IPS DF 19.7 (cell line): ENCODE measurements at places on chromosomes 11 and 22.

GRCh38 chr11:37333345-37333744, 735.3 kb upstream of the RAG2 start:
- no peak for DNase-seq

GRCh38 chr11:36441610-36442208, 68.4 kb downstream of the TRAF6 start:
- DNase-seq: no peak

DNA sequence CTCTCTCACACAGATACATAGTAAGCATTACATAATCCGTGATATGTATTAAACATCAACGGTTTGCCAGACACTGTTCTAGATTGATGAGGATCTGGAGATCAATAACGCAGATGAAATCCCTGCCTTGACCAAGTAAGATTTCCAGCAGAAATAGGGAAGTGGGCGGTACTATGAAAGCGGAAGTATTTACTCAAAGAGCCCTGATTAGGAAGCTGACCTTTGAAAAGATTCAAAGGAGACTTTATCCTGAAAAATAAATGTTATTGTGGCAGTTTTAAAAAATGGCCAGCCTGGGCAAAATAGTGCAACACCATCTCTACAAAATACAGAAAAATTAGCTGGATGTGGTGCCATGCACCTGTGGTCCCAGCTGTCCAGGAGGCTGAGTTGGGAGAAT, 26.8 kb downstream of the GAB2 start:
- no peak for DNase-seq

- no peak for DNase-seq
These were observed 44.3 kb upstream of the IGSF9B start for GRCh38 chr11:134001088-134001487.

- DNase-seq: no peak
These were observed 407.4 kb downstream of the LARGE1 start for GRCh38 chr22:33512908-33513307.

- no peak for DNase-seq
These were observed 13.5 kb upstream of the B4GALNT4 start for GRCh38 chr11:355581-356458.

- DNase-seq: no peak
These were observed 40.0 kb downstream of the COMMD9 start for GRCh38 chr11:36249246-36249645.

DNA sequence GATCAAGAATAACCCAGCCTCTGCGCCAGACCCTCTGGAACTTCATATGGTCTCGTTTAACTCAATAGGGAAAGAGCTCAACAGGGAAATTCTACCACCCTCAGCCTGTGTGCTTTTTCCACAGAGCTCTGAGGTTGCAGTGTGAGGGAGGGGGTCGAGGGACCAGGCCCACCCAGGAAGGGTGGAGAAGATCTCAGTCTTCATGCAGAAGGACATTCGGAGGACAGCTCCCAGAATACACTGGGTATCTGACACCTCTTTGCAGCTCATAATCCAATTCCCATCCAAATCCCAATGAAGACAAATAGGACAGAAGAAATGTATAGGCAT, 56.6 kb downstream of the ST14 start:
- DNase-seq: no peak

- peak; percentile 68 for DNase-seq
These were observed 12.1 kb downstream of the LRFN4 start for GRCh38 chr11:66868726-66869566.

- no peak for DNase-seq
These were observed 371.8 kb upstream of the CHORDC1 start for GRCh38 chr11:90594658-90595057.

GRCh38 chr11:7871056-7871455, 60.0 kb downstream of the OR10A6 start:
- DNase-seq: no peak

DNA sequence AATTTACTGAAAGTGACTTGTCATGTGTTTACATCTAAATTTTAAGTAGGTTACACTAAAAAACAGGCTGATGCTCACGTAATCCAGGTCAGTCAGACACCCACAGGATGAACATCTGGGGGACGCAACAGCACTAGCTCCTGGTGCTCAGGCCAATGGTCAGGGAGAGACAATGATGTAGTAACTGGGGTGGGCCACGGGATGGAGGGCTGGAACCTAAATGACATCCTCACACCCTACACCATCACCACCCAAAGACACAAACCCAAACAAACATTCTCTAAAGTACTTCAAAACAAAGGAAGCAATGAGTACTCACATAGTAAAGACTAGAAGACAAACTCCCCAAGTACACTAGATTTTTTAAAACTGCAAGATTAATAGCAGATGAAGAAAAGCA, 53.5 kb upstream of the SLC25A1 start:
- no peak for DNase-seq

- DNase-seq: no peak
These were observed 120.5 kb downstream of the SHANK2 start for GRCh38 chr11:71131861-71132260.

GRCh38 chr22:26767351-26768155, 110.2 kb downstream of the MIAT start:
- no peak for DNase-seq

GRCh38 chr22:32482708-32483107, 8.1 kb downstream of the FBXO7 start:
- DNase-seq: no peak

DNA sequence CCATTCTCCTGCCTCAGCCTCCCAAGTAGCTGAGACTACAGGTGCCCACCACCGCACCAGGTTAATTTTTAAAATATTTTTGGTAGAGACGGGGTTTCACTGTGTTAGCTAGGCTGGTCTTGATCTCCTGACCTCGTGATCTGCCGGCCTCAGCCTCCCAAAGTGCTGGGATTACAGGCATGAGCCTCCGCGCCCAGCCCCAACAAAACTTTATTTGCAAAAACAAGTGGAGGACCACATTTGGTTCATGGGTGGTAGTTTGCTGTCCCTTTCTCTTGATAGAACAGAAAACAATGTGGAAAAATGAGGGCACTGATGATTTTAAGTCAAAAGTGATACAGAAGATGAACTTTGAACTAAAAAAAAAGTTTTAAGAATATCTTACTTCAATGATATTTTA, 121.8 kb upstream of the SERPIND1 start:
- no peak for DNase-seq

DNA sequence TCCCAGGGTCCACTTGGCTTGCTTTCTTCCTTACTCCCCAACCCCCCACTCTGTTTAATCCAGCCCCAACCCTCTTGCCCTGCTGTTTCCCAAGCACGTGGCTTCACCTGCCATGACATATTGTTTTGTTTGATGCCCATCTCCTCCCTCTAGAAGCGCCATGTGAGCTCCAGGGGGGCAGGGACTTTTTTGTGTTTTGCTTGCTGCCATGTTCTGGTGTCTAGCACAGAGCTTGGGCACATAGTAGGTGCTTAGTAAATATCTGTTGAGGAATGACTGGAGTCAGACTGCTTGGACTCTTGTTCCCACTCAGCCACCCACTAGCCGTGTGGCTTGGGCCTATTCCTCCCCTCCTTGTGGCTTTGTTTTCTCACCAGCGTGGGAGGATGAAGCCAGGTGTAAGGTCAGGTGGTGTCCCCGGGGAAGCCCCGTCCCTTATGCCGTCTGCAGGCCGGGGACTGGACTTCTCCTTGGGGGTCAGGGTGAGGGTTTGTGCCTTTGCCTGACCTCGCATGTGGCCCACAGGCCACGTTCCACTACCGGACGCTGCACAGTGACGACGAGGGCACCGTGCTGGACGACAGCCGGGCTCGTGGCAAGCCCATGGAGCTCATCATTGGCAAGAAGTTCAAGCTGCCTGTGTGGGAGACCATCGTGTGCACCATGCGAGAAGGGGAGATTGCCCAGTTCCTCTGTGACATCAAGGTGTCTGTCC, 3.8 kb downstream of the AIP start:
- no peak for DNase-seq

DNA sequence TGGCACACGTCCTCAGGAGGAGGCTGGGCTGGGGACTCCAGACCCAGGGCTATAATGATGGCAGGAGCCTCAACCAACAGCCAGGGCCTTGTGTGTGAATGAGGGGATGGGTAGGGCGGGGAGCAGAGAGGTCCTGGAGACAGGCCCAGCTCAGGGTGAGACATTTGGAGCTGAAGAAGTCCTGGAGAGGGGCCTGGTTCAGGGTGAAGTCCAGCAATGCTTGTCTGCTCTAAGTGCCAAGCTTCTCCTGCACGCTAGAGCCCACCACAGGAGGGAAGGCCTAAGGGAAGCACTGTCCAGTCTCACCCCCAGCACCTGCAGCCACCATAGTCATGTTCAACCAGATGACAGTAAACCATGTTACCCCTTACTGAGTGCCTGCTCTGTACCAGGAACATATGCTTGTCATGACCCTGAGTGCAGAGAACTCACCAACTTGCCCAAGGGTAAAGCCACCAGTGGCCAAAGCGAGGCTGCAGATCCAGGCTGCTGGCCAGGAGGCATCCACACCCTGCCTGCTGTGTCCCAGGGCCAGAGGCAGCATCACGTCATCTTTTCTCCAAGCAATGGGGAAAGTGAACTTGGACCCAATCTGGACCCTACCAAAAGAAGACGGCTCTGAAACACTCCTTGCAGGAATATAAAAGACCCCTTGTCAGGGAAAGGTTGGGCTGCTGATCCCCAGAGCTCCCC, 24.0 kb downstream of the LMO1 start:
- DNase-seq: no peak

- DNase-seq: no peak
These were observed 175.6 kb upstream of the LUZP2 start for GRCh38 chr11:24321229-24321628.

- DNase-seq: no peak
These were observed at the start of gene GNAZ for GRCh38 chr22:23070418-23071229. GNAZ (plus strand) TSS chr22:23070519; CDS start chr22:23095696, 25,177 bp downstream.

- DNase-seq: no peak
These were observed 6.5 kb downstream of the LMO1 start for GRCh38 chr11:8257003-8257664.

GRCh38 chr11:8325591-8326304, 62.1 kb upstream of the LMO1 start:
- DNase-seq: no peak

DNA sequence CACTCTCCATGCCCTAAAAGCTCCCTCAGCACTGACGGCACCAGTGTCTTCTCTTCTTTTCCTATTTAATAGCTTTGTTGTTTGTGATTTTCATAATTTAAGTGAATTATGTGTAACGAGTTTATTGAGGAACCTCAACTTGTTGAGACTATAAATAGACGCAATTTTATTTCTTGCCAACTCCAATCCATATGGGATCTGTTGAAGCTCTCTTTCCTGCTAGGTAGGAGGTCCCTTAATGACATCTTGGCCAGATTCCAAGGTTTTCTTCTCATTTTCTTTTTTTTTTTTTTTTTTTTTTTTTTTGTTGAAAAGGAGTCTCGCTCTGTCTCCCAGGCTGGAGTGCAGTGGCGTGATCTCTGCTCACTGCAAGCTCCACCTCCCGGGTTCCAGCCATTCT, 14.2 kb downstream of the RTL6 start:
- DNase-seq: no peak

DNA sequence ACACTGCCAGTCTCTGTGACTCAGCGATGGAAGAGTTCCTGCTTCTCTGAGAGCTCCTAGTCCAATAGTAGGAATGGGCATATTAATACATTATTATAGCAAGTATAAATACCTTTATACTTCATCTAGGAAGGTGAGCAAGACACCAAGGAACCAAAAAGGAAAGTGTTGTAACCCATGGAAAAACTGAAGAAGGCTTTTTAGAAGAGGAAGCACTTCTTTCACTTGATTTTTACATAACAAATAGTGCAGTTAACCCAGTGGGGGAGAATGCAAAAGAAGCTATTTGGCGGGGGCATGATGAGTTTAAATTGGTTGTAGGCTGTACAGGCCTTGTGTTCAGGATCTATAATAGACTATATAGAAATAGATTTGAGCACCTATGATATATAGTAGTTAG, 31.2 kb upstream of the C11orf87 start:
- DNase-seq: peak; percentile 35

- DNase-seq: no peak
These were observed 340.0 kb downstream of the METTL15 start for GRCh38 chr11:28448186-28448585.

DNA sequence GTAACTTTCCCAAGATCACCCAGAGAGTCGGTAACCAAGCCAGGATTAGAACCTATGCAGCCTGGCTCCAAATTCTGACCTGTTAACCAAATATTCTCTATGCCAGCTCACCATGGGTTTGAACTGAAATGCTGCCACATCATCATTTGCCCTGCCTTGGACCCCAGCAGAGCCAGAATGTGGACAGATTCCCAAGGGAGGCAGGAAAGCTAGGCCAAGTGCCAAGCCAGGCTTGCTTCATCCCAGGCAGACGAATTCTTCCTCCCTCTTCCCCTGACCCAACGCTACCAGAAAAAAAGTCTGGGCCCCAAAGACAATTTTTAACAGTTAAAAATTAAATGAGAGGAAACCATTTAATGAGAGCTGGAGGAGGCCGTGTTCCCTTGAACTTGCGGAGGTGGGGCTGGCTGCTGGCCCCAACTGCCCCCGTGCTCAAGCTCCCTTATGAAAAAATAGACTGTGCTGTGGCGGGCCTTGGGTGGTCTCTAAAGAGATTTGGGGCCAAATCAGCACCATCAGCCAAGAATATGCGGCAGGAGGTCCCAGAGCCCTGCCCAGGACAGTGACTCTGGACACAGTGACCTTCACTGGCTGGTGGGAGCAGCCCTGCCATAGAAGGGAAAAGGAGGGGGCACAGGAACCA, 184.1 kb upstream of the SYT13 start:
- DNase-seq: no peak
